Karpas-422 (cell line): ENCODE measurements at places on chromosomes 4 and X. TPM values are rescaled to one million over a fixed set of nuclear protein-coding genes. Genes with fewer than 3 reads are reported as not detected.
A peak's percentile ranks its signal among the peaks of the same experiment; 100 is the strongest.

DNA sequence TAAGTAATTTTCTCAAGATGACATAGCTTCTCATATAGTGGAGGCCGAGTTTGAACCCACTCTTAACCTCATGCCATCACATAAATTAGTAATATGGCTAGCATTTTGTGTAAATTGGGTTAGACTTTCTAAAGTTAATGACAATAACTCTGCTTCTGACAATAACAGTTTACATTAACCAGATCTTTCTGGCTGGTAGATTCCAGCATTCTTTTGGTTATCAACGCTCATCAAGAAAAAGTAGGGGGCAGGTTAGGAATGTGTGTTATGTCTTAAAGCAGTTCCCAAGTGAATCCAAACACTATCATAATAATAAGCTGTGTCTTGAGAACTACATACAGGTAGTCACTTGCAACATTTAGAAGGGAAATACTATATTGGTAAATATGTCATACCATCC is 162.5 kb downstream of the PRDM5 start:
- DNase-seq: no peak

DNA sequence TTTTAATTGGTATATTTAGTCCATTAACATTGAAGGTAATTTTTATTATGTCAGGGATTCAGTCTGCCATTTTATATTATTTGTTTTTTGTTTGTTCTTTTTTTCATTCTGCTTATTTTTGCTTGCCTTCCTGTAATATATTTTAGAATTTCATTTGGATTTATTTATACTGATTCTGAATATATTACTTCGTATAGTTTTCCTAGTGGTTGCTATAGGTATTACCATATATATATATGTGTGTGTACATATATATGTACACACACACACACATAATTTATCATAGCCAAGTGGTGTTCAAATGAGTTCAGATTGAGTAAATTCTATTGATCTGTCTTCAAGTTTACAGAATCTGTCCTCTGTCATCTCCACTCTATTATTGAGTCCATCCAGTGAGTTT is 11.2 kb downstream of the CITED1 start:
- DNase-seq: peak; percentile 48

DNA sequence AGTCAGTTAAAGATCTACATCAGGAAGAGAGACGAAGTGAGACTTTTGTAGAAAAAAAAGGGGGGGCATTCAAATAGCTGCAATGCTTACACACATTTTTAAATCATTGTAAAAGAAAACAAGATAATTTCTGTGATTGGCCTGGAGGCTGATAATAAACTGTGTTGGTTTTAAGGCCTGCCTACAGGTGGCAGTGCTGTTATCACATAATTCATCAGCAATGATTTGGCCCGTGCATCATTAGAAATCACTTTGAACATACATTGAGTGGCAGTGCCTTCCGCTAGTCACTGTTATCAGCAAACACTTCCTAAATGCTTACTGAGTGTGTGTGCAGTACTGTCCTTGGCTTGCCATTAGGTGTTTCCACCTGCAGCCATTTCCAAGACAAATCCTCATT is 831.9 kb downstream of the TRIML1 start:
- DNase-seq: peak; percentile 81

DNA sequence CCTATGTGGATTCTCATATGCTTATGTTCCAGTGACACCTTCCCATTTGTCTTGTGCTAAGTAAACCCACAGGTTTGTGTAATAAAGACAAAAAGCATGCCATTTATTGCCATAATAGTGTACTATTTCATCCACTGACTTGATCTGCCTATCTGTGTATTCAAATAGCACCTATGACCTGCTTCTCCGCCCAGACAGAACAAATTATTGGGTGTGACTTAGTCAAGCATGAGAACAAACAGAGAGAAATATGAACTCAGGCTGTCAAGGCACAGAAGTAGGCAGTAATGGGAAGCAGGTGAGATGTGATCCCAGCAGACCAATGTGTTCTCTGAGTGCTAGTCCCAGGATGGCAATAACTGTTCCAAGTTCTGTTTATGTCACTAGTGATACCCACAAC is 25.4 kb downstream of the ELOVL6 start:
- no peak for DNase-seq

DNA sequence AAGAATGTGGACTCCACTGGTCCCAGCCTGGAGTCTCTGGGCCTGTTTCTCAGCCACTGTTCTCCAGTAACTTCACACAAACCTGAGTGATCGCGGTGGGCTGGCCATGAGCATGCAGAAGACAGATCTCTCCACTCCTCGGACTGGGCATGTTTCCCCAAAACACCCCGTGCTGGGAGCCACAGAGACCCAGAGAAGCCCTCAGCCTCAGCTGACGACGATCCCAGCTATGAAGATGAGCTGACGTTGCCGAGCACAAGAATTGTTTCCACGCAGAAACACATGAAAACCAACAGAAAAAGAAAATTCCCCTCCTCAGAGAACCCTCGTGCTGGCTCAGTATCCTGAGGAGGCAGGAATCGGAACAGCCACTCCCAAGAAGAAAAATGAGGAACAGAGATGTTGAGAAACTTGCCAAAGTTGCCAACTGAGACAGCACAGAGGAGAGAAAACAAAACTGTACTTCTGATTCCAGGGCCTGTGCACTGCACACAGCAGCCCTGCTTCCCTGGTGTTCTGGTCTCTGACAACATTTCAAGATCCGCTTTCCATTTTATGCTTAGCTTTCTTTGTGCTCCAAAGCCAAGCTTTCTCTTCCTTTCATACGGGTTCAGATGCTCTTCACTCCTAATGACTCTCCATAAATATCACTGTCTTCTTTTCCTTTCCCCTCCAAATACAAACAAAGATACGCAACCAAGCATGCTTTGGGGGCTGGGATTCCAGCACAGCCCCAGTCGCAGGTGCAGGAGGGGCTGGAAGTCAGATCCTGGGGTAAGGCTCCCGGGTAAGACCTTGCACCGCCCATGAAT is 81.4 kb downstream of the IRF2 start:
- no peak for DNase-seq

The PHOX2B gene
- not detected in 2 replicates for total RNA-seq

- DNase-seq: no peak
These were observed 969.1 kb upstream of the PCDH10 start for GRCh38 chr4:132180020-132180427.

- DNase-seq: no peak
These were observed 28.0 kb downstream of the JAKMIP1 start for GRCh38 chr4:6172093-6172926.

The CTPS2 gene
- total RNA-seq: 14.3 and 18.9 TPM in 2 replicates

The UNC5C gene
- total RNA-seq: not detected in 2 replicates

DNA sequence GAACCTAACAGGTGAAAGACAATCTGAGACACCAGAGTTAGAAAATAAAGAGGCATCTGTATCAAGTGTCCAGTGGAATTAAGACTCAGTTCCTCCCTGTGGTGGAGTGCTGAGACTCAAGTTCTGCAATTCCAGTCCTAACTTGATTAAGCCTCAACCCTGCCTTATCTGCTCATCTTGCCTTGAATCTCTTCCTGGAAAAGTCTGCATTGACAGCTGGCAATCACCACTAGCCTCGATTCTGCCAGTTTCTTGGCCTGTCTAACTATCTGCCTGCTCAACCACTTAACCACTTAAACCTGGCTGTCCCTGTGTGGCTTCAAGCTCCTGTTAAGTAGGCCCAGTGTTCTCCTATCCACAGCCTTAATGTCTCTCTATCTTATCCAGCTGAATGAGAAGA is 22.4 kb upstream of the NEIL3 start:
- no peak for DNase-seq

DNA sequence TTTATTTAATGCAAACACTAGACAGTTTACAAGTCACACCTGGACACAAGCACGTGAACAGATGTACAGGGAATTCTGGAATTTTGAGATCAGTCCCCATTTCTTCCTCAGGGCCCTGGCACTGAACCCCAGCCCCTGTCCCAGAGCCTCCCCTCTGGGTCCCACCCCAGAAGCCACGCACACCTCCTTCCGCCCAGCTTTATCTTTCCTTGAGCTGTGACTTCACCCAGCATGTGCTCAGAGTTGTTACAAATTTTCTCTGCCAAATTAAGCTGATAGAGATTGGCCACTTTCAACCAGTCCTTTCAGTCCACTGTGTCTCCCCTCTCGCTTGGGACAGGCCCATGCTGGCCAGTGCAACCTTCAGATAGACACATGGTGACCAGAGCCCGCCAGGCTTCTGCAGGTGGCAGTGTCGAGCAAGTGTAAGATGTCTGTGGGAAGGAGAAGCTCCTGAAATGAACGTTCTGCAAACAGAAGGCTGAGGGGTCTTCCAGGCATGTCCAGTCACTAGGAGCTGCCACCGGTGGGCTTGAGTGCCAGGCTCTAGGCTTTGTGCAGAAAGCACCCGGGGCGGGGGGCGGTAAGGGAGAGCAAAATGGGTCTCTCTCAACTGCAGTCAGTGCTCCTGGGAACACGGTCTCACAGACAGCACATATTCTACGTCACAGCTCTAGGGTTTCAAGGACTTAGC is 73.3 kb downstream of the MTMR1 start:
- DNase-seq: peak; percentile 51

The ZFP92 gene
- total RNA-seq: not detected in 2 replicates

DNA sequence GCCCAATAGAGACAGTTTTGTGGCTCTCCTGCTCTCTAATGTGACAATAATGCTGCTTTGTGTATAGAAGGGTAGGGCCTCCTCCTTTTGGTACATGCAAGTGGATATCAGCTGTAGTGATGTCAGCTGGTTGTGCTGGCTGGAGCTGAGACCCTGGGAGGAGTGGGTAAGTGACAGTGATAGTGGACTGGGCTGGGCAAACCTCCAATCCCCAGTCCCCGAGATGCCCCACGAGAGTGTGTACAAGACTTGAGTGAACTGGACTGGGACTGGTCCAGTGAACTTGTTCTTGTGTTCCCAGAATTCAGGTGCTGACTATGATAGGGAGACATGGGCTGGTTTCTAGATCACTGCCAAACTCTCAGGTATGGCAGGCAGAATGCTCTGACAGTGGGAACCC is 583.6 kb upstream of the PCDH10 start:
- DNase-seq: no peak
